CD14-positive monocyte (primary cell): ENCODE measurements at places on chromosomes 5 and 9.

DNA sequence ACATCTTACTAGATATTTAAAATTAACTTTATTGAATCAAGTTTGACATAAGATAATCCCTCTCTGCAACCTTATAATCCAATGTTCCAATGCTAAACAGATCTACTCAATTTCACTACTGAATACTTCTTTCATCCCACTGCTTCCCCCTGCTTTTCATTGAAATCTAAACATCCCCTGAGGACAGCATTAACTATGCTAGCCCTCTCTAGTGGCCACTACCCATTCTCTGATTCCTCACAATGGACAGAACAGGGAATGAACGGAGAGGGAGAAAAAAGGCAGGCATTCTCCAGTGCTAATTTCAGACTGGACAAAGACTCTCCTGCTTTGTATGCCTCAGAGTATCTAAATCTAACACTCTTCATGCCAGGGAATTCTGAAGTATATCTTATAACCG is 54.3 kb upstream of the RGS7BP start:
- DNase-seq: no peak

- no peak for DNase-seq
These were observed 3.3 kb downstream of the TMEM174 start for GRCh38 chr5:73176250-73176649.

GRCh38 chr5:66992547-66992946 is 204.1 kb downstream of the CD180 start:
- DNase-seq: peak; percentile 67

DNA sequence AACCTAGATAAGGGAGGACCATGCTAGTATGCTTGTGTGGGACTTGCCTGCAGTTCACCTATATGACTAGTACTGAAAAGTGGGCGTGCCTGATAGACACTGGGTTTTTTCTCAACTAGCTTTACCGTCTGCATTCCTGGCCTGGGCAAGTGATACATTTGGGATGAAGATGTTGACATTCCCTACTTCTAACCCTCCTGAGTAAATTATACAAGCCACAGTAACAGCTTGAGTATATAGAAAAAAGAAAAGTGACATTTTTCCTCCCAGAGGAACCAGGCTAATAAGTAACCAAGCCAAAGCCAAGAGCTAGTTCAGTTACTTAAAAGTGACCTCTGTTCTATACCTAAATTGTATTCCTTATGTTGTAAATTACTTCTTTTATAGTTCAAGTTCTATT is 153.8 kb upstream of the CYLC2 start:
- no peak for DNase-seq

DNA sequence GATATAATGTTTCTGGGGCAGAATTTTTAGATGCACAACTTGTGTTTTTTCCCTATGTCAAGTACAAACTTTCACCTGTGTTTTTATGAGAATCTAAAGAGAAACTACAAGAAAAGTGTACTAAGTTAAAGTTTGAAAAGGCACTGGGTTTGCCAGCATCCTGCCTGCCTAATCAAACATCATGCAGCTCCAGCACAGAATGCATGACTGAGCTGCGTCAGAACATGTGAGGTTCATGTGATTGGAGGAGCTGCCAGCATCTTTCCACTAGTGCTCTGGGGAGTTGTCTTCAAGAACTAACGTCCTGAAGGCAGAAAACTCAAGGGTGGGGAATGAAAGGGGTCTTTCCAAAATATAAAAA is 46.1 kb upstream of the RIC1 start:
- DNase-seq: no peak

DNA sequence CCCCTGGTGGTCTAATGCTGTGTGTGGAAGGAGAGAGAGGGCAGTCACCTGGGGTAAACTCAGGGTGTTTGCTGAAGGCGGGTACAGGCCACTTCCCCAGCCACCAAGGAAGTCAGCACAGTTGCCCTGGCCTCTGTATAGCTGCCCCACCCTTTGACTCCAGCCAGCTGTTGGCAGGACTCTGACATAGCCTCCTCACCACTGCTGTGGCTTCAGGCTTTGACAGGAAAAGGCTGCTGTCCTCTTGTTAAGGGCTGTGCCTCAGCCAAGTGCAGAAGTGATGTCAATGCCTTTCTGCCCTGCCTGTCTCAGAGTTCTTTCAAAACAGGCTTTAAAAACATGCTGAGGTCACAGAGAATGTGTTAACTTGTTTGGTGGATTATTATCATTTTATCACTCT is 487.2 kb upstream of the KLF4 start:
- DNase-seq: peak; percentile 78

DNA sequence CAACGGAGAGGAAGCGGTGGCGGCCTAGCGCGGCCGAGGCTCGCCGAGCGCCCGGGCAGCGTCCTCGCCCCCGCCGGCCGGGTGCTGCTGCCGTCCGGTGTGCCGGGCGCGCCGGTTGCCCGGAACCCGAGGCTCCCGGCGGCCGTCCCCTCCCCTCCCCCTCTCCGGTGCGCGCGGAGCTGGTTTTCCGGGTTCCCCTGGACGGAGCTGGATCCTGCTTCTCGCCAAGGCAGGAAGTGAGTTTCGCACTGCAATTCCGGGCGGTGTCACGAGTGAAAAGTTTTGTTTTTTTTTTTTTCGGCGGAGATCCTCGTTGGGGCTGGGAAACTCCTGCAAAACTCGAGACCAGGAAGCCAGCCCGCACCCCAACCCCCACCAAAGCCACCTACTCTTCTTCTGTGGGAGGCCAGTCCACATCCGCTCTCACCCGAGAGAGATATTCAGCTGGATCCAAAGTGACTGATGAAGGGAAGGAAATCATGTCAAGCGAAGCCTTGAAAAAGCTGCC is at the start of gene ERBIN:
Gene ERBIN (plus strand): TSS at position 300 of the 508 bp plus-strand sequence. CDS start 66,144 bp downstream, outside the sequence.
- DNase-seq: peak; percentile 94
